Dermis microvascular lymphatic vessel endothelial cell (primary cell): ENCODE measurements at places on chromosomes 1 and 21. TPM values are rescaled to one million over a fixed set of nuclear protein-coding genes. Genes with fewer than 3 reads are reported as not detected.

TGFBR3 gene
- 8.3 and 25.9 TPM in 2 replicates for total RNA-seq

KRTAP10-6 gene
- total RNA-seq, result not detected in 2 replicates

HPCA gene
- total RNA-seq, result not detected in 2 replicates

OLIG2 gene
- total RNA-seq, result not detected in 2 replicates

GJC2 gene
- 8.0 and 17.1 TPM in 2 replicates for total RNA-seq

AMPD1 gene
- not detected in 2 replicates for total RNA-seq

COL24A1 gene
- under 0.01 TPM in 1 of 2 replicates, not detected in the other for total RNA-seq

HES3 gene
- total RNA-seq, result not detected in 2 replicates

SH2D1B gene
- 0.13 TPM in 1 of 2 replicates, not detected in the other for total RNA-seq

LENEP gene
- total RNA-seq, result 0.13 and 0.38 TPM in 2 replicates

ASCL5 gene
- total RNA-seq, result not detected in 2 replicates

GNPAT gene
- total RNA-seq, result 39.3 and 43.3 TPM in 2 replicates

AGMAT gene
- 0.38 and 0.90 TPM in 2 replicates for total RNA-seq

INAVA gene
- under 0.01 TPM in 1 of 2 replicates, not detected in the other for total RNA-seq

SYT14 gene
- total RNA-seq, result 0.13 TPM in 2 replicates

PTPN22 gene
- total RNA-seq, result under 0.01 and 0.26 TPM in 2 replicates

GCSAML gene
- total RNA-seq, result not detected in 2 replicates

AMY1A gene
- not detected in 2 replicates for total RNA-seq

HENMT1 gene
- 0.90 and 2.4 TPM in 2 replicates for total RNA-seq

CR1L gene
- total RNA-seq, result not detected in 2 replicates

SYDE2 gene
- total RNA-seq, result 4.0 and 6.1 TPM in 2 replicates

FOXO6 gene
- under 0.01 TPM in 1 of 2 replicates, not detected in the other for total RNA-seq

GBP7 gene
- not detected in 2 replicates for total RNA-seq

KCNK1 gene
- total RNA-seq, result under 0.01 and 0.13 TPM in 2 replicates

HSD3B1 gene
- not detected in 2 replicates for total RNA-seq
